ENCODE measurements at places on chromosomes 16 and 17.

DNA sequence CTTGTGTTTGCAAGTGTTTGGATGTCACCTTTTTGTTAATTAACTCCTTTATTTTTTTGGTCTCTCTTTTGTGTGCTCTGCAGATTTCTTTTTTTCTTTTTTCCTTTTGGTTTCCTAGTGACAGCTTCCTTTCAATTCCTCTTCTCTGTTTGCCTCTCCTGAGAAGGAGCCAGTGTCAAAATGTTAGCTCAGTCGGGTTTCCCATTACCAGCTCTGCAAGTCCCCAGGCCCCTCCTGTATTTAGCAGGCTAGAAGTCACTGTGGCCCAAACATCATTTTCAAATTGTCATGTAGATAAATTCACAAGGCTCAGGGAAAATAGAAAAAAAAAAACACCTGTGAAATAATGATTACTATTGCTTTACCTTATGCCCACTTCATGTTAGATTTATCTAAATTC is 1621.6 kb downstream of the CDH8 start:
- no peak for DNase-seq

- no peak for DNase-seq
Measured at GRCh38 chr16:67115639-67116038, 5.9 kb downstream of the PHAF1 start.

DNA sequence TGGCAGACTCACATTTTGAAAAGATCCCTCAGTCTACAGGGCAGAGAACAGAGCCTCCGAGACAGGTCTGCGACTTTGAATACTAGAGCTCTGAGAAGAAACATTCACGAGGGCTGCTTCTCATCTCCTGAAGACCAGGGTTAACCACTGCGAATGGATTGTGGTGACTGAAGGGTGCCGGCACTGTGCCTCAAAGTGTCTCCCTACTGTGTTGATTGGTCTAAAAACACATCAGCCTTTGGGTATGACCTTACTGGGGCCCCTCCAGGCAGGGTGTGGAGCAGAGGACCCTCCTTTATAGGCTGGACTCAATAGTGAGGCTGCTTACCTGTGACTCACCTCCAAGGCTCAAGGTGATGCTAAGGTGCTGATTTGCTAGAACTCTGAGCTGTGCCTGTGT is 2.6 kb upstream of the LGALS9 start:
- no peak for DNase-seq

DNA sequence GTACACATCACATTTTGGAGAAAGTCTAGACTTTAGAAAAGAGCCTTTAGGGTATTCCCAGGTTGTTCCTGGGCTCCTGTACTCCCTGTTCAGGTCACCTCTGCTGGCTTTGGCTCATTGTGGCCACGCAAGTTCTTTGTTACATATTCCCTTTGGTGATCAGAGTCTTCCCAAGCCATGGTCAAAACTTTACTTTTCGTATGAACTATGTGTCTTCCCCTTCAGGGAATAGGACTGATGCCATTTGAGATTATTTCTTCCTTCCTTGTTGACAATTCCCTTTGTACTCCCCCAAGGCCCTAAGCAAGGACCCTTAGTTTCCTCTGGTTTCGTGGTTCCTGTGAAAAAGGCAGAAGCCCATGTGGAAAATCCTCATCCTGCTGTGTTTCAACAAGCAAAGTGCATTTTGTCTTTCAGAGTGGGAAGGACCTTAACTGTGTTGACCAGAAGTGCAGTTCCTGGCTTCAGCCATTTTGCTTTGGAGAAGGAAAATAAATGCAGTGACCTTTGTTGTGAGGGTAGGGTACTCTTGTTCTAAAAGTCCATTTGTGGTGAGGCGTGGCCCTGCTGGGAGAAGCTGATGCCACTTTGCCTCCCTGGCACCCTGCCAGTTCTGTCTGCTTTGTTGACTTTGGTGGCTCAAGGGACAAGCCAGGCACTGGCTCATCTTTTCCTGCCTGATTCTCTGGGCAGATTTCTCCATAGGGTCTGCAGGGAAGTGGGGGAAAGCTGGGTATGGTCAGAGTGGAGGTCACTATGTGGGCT is 55.1 kb downstream of the ZNRF1 start:
- DNase-seq, result no peak

DNA sequence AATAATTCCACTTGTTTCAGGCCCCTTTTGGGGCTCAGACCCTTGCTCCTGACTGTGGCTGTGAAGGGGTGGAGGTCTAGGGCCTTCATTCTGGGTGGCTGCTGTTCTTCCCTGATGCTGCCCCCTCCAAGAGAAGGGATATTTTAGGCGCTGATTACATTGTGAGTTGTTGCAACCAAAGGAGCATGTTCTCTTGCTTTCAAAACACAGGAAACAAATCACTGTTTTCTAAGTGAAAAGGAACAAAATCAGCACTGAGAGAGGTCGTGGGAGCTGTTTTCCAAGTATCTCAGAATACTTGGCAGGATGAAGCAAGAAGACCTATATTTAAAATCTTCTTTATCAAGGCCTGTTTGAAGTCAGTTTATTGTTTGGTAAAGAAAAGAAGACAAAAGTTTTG is 25.3 kb upstream of the SEC14L1 start:
- DNase-seq, result no peak

- DNase-seq, result no peak
Measured at GRCh38 chr16:86669937-86670749, 91.8 kb downstream of the FOXL1 start.

- no peak for DNase-seq
Measured at GRCh38 chr17:39069114-39069756, 82.2 kb downstream of the PLXDC1 start.

DNA sequence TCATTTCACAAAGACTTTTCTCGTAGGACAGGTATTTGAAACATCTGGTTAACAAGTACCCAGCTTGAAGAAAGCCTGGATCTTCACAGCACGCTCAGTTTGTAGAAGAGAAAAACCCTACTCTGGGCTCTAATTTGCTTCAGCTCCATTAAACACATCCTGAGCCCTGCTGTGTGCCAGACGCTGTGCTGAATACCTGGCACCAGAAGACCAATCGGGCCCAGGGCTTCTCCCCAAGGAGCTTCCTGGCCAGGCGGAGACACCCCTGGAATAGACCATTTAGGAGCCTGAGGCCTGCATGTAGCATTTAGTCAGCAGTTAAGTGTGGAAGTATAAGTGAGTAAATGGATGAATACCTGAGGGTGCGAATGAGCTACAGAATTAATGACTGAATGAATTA is 8.9 kb upstream of the ABAT start:
- no peak for DNase-seq

GRCh38 chr17:9116311-9116835 is 95.1 kb downstream of the NTN1 start:
- DNase-seq, result no peak

- DNase-seq, result no peak
Measured at GRCh38 chr17:81033535-81034167, 1.3 kb upstream of the BAIAP2 start.

GRCh38 chr16:51389881-51390280 is 238.8 kb upstream of the SALL1 start:
- DNase-seq, result no peak

DNA sequence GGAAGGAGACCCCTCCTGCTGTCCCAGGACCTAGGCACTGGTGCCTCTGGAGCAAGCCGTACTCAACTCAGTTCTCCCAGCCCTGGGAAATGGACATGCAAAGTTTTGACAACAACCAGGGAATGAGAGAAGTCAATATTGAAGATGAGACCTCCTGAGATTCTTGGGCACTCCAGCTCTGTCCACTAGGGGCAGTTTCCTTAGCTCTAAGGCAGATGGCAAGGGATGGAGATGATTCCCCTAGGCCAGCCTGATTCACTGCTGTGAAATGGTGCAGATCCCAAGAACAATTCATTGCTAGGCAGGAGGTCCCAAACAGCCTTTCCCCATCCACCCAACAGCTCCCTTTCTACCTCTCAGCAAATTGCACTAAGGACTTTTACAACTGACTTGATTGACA is 20.5 kb upstream of the SDR42E2 start:
- no peak for DNase-seq

DNA sequence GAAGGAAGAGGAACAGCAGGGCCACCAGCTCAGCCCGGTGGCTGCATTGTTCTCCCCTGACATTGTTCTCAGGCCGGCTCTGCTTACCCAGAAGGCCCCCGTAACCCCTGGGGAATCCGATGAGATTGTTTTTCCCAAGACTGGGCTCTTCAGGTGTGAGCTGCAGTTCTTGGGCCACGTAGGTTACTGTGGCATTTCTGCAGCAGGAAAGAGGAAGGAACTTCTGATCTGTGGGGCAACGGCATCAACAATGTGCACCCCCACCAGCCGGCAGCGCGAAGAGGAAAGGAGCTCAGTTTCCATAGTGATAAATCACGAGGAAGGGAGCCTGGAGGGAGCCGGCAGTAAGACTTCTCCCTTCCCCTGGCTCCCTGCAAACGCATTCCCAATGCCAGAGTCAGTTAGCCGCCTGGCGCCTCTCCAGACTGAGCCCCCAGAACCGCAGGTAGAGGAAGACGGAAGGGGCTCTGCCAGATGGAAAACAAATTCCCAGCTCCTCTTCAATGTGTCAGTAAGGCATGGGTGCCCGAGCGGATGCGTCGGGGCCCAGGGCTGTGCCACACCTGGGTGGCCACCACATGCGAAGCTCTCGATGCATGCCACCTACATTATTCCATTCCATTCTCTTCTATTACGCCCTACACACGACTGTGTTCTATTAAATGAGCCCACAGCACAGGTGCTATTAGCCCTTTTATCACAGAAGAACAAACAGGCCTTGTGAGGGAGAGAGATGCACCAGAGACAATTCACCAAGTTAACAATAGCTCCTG is 21.5 kb upstream of the PECAM1 start:
- peak; percentile 37 for DNase-seq

DNA sequence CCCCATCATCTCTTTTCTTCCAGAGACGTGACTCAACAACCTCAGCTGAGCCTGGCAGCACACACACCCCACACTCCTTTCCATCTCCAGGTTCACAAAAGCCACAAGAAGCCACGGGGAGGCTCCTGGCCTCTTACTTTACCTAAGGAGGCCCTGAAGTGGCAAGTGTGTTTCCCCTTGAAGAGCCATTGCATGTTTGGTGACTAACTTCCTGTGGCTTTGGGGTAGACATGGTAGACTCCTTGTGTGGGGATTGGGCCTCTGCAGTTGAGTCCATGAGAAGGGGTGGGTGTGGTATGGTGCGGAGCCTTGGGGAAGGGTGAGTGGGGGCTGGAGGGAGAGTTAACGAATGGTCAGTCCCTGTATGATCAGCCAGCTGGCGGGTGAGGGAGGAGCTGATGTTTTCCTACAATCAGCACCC is 24.2 kb downstream of the SAP30BP start:
- no peak for DNase-seq

DNA sequence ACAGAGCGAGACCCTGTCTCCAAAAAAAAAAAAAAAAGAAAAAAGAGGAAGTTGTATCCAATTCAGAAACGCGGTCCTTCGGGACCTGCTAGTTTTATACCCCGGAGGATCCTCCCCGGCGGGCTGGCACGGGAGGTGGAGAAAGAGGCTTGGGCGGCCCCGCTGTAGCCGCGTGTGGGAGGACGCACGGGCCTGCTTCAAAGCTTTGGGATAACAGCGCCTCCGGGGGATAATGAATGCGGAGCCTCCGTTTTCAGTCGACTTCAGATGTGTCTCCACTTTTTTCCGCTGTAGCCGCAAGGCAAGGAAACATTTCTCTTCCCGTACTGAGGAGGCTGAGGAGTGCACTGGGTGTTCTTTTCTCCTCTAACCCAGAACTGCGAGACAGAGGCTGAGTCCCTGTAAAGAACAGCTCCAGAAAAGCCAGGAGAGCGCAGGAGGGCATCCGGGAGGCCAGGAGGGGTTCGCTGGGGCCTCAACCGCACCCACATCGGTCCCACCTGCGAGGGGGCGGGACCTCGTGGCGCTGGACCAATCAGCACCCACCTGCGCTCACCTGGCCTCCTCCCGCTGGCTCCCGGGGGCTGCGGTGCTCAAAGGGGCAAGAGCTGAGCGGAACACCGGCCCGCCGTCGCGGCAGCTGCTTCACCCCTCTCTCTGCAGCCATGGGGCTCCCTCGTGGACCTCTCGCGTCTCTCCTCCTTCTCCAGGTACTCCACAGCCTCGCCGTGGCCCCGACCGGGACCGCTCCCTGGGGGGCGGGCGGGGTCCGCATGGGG is at the start of gene CDH3:
Gene CDH3, plus strand, starts transcription at position 596 of the 779 bp plus-strand sequence. Its CDS starts 70 bp downstream, at position 666.
- no peak for DNase-seq

- DNase-seq, result no peak
Measured at GRCh38 chr17:74822939-74823367, 36.7 kb downstream of the GRIN2C start.
